ENCODE measurements at places on chromosomes 1 and 21.

DNA sequence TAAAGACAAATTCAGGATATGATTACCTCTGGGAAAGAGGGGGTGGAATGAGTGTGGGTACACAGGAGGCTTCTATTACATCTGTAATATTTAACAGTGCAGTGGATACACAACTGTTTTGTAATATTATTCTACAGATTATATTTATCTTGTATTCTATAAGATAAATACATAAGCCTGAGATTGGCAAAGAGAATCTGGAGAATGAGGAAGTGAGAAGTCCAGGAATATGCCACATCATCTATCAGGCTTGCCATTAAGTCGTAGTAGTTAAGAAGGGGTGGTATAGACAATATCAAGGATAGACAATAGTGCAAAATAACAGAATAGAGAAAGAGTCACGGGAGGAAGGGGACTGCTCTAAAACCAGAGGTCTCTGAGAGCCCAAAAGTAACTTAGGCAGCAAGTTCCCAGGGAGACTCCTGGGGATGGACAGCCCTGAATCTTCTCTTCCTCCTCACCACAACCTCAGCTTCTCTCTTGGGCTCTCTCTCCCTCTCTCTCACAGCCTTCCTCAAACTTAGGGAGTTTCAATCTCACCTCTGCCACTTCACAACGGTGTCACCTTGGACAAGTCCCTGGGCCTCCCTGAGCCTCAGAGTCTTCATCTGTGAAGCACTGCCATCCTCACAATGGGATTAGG is 14.0 kb upstream of the PTAFR start:
- DNase-seq, result no peak

DNA sequence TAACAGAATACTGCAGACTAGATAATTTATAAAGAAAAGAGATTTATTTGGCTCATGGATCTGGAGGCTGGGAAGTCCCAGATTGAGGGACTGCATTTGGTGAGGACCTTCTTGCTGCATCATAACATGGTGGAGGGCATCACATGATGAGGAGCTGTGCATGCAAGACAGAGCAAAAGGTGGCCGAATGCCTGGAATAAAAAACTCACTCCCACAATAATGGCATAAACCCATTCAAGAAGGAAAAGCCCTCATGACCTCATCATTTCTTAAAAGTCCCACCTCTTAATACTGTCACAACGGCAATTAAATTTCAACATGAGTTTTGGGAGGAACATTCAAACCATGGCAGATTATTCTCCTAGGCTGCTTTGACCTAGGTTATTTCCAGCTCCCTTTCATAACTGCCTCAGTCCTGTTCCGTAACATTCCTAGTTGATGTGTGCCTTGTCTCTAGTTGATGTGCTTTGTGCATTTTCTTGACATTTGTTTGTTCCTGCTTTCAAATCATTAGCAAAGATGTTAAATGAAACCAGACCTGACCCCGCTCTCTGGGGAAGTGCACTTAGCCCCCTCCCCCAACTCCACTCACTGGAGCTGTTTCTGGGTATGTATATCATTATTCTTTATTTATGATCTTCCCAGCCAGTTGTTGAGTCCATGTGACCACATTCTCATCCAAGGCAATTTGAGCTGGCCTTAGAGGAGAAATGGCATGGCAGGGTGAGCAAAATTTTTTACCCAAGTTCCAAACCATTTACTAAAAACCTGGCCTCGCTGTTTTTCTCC is 148.5 kb downstream of the GDAP2 start:
- no peak for DNase-seq

DNA sequence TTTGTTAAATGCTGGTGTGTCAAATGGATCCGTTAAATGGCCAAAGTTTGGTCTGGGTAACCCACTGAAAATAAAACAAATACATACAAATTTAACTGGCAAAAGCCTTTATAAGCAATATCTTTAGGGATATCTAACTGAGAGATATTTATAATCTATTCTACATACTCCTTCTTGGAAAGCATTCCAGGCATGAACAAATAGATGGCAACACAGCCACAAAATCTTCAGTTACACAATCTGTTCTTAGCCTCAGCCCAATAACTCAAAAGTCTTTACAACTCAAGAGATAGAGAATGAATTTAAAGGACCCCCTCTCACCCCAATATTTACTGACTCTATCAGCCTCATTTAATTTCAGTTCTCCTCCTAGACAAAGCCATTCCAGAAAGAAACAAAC is 58.7 kb downstream of the NRDC start:
- no peak for DNase-seq

DNA sequence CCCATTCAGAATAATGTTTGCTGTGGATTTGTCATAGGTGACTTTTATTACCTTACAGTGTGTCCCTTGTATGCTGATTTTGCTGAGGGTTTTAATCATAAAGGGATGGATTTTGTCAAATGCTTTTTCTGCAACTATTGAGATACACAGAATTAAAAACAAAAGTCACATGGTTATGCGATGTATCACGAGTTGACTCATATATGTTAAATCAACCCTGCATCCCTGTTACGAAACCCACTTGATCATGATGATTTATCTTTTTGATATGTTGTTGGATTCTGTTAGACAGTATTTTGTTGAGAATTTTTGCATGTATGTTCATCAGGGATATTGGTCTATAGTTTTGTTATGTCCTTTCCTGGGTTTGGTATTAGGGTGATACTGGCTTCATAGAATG is 10.7 kb upstream of the OR2T34 start:
- no peak for DNase-seq

GRCh38 chr1:29525941-29526340 is 289.6 kb downstream of the PTPRU start:
- DNase-seq, result no peak

DNA sequence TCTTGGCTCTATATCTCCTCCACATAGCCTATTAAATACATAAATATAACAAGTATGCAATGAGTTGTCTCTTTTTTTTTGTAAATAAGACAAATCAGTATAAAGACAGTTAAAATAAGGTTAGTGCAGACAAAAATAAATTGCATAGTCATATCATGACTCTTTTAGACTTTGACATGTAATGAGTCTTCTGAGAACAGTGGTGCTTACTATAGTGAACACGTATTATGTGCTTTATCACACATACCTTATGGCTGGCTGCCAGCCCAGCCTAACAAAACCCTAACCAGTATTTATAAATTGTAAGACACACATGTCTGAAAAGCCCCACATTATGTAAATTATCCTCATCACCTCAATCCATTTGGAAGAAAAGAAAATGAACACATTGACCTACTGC is 29.1 kb upstream of the F13B start:
- no peak for DNase-seq

DNA sequence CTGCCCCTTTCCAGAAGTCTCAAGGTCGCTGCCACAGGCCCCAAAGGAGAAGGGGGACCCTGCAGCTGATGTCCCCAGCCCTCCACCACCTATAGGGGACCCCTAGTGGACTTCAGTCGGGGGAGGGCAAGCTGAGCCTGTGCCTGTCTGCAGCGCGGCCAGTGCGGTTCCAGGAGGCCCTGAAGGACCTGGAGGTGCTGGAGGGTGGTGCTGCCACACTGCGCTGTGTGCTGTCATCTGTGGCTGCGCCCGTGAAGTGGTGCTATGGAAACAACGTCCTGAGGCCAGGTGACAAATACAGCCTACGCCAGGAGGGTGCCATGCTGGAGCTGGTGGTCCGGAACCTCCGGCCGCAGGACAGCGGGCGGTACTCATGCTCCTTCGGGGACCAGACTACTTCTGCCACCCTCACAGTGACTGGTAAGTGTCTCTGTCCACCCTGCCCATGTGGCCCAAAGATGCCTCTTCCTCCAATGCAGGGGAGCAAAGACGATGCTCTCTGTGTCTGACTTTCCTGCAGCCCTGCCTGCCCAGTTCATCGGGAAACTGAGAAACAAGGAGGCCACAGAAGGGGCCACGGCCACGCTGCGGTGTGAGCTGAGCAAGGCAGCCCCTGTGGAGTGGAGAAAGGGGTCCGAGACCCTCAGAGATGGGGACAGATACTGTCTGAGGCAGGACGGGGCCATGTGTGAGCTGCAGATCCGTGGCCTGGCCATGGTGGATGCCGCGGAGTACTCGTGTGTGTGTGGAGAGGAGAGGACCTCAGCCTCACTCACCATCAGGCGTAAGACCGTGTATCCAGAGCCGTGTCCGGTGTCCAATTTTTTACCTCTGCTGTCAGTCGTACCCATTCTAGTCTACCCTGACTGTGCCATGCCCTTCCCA is 79.9 kb downstream of the OBSCN start:
- DNase-seq, result no peak

DNA sequence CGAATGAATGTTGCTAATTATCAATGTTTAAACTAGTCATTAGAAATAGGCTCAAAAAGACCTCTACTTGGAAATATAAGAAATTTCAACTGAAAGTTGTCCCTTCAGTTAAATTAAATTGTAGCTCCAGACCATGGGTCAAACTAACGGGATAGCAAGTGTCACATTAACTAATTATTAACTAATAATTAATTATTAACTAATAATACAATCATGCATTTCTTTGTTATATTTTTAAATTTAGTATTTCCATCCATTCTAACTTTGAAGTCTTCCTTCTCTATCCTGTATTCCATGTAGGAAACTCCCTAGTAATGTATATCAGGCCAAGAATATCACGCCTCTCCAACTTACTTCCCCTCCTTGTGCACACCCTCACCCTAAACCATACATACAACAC is 43.4 kb upstream of the HOOK1 start:
- no peak for DNase-seq

- DNase-seq, result no peak
Measured at GRCh38 chr1:201636510-201636971, 97.6 kb downstream of the NAV1 start.

- no peak for DNase-seq
Measured at GRCh38 chr1:193592317-193592716, 405.9 kb upstream of the B3GALT2 start.

- DNase-seq, result no peak
Measured at GRCh38 chr21:14632359-14632758, 86.2 kb upstream of the SAMSN1 start.

DNA sequence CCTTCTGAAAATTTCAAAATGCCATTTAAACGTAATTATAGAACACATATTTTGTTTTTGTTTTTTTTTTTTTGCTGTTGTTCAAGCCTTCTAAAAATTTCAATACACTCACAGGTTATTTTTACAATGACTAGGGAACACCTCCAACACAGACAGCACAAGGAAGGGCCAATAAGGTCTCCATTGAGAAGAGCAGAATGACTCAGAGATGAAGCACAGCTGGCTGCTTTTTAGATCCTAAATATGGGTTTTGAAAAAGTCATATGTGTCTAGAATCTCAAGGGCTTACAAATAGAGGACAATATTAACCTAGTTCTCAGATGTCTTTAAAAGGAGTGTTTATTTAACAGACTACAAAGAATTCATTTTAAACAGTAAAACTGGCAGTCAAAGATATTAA is 104.6 kb downstream of the NEGR1 start:
- no peak for DNase-seq

GRCh38 chr1:154406572-154406879 is 1.4 kb downstream of the IL6R start:
- no peak for DNase-seq

GRCh38 chr1:7659514-7659913 is 111.6 kb upstream of the VAMP3 start:
- no peak for DNase-seq

GRCh38 chr1:234842726-234843641 is 233.0 kb upstream of the IRF2BP2 start:
- DNase-seq, result no peak

GRCh38 chr1:238241607-238242006 is 350.9 kb upstream of the ZP4 start:
- no peak for DNase-seq

DNA sequence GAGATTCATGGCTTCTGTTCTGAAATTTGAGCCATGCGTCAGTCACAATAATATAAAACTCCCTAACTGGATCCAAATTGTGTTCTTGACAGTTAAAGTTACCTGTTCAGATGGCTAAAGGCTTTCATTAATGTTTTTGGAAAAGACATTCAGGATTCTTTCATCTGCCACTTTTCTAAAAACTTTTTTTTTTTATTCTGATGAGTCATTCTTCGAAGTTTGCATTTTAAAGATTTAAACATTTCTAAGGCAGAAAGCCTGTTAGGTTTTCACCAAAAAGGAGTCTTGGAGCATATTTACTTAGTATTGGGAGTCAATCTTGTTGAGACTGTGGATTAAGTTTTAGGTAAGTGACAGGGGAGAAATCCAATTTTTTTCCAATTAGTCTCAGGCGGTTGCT is 18.9 kb upstream of the SDC3 start:
- no peak for DNase-seq

- no peak for DNase-seq
Measured at GRCh38 chr1:61672376-61672775, 52.6 kb downstream of the TM2D1 start.

DNA sequence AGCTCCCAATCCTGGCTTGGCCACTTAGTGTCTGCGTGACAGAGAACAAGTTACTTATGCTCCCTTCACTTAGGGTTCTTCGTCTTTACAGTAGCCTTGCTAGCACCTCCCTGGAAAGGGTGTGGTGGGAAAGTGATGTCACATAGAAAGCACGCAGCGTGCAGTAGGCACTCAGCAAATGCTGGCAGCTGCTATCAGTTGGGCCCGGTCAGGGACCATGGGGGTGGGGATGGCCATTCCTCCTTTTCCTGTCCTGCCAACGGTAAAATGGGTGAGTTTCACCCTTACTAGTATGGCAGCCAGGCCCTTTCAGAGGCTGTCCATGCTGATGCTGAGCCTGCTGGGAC is 6.2 kb upstream of the KCNA10 start:
- no peak for DNase-seq

- no peak for DNase-seq
Measured at GRCh38 chr1:13930151-13930550, 230.2 kb downstream of the PRDM2 start.

- DNase-seq, result no peak
Measured at GRCh38 chr1:59412718-59413326, 115.9 kb downstream of the FGGY start.

GRCh38 chr1:165828103-165828668 is 772 bp downstream of the UCK2 start:
- peak; percentile 7 for DNase-seq

GRCh38 chr1:36093929-36094328 is 5.2 kb downstream of the ADPRS start:
- DNase-seq, result no peak

DNA sequence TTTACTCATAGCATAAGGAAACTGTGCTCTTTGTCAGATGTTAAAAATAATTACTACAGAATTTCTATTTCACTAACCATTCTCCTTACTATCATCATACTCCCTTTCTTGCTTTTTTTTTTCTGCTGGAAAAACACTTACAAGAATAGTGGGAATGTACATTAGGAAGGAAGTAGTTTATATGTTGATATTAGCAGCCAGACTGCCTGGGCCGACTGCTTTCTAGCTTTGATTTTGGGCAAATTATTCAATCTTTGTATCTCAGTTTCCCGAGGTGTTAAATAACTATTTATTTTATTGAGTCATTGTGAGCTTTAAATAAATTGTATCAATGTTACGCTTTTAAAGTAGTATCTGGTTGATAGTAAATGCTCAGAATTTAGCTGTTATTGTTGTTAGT is 122.4 kb downstream of the USP25 start:
- DNase-seq, result no peak

DNA sequence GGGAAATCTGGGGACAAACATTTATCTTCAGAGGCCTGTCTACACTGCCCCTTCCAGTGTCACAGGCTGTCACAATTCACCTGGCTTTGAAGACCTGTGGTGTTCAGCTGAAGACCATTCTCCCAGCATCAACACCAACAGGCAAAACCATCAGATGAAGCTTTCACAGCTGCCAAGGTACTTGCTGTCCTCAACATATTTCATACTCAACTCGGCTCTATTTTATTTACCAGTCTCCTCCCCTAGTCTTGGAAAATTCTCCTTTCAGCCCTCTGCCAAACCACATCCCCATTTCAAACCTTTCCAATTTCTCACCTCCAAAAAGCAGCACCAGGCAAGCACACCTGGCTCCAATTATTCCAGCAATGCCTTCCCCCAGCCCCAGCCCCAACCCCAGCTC is 108.8 kb downstream of the TGFBR3 start:
- no peak for DNase-seq

Data from effector CD8-positive, alpha-beta T cell (primary cell).